G401 (cell line): ENCODE measurements at places on chromosomes 11 and 22. TPM values are rescaled to one million over a fixed set of nuclear protein-coding genes. Genes with fewer than 3 reads are reported as not detected.

- no peak for DNase-seq
These were observed 495.6 kb upstream of the ISX start for GRCh38 chr22:34570408-34570807.

GRCh38 chr22:24153353-24153752, 27.9 kb upstream of the SUSD2 start:
- no peak for DNase-seq

DNA sequence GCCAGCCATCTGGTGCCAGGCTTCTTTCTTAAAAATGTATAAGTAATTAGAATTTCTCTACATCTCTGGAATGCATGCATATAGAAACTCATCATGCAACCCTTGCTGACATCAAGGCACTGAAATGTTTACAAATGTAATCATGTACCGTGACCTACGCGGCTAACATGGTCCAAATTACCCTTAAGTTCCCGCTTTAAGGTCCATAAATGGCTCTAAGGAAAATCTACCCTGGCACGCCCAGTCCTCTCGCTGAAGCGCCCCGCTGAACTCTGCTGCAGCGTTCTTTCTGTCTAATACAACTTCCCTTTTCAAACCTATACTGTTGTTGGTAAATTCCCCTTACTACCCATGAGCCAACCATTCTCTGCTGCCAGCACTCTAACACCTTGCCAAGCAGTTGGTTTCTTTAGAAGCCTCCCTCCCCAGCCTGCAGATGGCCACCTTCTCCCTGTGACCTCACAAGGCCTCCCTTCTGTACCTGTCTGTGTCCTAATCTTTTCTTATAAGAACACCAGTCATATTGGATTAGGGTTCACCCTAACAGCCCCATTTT, 13.5 kb upstream of the HMOX1 start:
- DNase-seq: no peak

GRCh38 chr22:26082866-26083265, 86.4 kb upstream of the SEZ6L start:
- no peak for DNase-seq

The LGR4 gene
- total RNA-seq: 2.9 and 9.7 TPM in 2 replicates

GRCh38 chr11:135073870-135074269, 661.8 kb upstream of the B3GAT1 start:
- DNase-seq: no peak

GRCh38 chr22:47307822-47308221, 545.4 kb downstream of the TBC1D22A start:
- no peak for DNase-seq

DNA sequence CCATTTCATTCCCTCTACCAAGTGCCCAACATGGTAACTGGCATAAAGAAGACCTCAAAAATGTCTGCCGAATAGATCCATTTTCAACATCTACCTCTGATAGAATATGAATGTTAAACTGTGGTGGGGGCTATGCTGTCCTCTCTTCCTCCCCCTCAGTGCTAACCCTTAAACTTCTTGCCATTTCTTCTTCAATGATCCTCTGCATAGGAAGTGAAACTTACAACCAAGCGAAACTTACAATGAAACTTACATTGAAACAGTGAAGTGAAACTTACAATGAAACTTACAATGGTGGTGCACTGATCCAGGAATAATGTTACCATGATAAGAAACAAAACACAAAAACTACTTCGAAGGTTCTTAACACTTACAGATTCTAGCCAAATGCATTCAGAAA, 4.7 kb downstream of the RTCB start:
- DNase-seq: no peak

DNA sequence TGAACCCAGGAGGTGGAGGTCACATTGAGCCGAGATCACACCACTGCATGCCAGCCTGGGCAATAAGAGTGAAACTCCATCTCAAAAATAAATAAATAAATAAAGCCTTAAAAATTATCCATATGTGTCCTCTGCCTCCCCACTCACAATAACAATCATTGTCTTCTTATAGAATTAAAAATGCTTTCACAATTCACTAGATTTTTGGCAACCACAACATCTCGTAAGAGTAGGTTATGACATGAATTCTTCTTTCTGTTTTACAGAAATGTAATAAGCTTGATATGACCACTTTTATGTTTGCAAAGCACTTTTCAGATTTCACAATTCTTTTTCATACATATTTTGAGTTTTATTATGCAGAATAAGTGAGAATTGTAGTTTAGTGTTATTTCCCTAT, 54.5 kb upstream of the HSPA8 start:
- DNase-seq: no peak

- DNase-seq: no peak
These were observed at the start of gene KCNA4 for GRCh38 chr11:30016588-30017363. Gene KCNA4 (minus strand): TSS chr11:30017030. CDS start chr11:30012678, 4,352 bp downstream.

The SNAP29 gene
- 8.3 and 16.4 TPM in 2 replicates for total RNA-seq
